ENCODE measurements at places on chromosomes 4 and X.

DNA sequence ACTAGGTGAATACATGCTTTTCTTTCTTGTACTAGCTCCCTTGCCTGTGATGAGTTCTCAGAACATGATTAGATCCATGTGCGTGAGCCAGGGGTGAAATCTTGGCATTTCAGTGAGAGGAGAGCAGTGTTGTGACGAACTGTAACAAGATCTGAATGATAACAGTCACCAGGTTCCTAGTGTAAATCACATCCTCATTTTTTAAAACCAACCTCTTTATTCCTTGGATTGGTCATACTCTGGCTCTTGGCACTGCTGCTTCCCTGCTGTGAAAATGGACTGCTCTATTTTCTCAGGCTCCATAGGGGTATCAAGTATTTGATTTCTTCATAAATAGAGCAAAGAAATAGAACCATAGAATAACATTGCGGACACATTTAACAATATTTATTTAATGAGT lies 206.3 kb downstream of the SLC4A4 start:
- no peak for DNase-seq

DNA sequence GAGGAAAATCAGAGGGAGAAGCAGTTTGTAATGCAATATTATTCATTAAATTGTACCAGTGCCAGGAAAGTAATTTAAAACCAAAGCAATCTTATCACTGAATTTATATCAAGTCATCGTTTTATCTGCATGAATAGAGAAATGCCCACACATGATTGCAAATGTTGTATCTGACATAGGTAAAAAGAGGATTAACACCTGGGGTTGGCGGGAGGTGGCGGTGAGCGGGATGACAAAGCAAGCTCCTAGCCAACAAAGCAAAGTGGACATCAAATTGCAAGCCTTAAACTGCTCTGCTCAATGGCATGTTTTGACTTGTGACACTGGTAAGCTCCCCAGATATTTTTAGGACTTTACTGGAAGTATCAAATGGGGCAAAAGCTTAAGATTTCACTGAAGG lies 16.4 kb downstream of the HPGD start:
- DNase-seq: no peak

DNA sequence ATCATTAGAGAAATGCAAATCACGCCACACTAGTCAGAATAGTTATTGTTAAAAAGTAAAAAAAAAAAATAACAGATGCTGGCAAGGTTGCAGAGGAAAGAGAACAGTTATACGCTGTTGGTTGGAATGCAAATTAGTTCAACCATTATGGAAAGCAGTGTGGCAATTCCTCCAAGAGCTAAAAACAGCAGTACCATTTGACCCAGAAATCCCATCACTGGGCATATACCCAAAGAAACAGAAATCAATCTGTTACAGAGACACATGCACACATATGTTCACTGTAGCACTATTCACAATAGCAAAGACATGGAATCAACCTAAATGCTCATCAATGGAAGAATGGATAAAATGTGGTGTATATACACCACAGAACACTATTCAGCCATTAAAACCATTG lies 388.7 kb upstream of the FMR1 start:
- no peak for DNase-seq

DNA sequence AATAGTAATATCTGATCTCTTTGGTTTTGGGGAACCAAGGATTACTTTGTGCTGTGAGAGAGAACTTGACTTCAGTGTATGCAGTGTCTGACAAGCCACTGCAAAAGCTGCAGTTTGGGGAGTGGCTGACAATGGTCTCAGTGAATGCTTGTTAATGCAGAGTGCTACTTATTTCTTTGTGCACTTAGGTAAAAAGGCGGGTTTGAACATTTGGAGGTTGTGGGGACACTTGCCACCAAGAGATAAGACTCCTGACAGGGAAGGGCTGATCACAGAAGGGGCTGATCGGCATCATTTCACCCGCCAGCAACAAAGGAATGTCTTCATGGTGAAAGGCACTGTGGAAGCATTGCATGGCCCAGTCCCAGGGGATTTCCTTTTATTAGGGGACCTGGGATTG lies 28.6 kb upstream of the USP46 start:
- DNase-seq: no peak

GRCh38 chr4:157929486-157929885 lies 243.3 kb downstream of the GASK1B start:
- DNase-seq: no peak

GRCh38 chr4:185395238-185395955 lies at the start of gene LRP2BP:
TSS of gene LRP2BP (minus strand) at chr4:185395924. CDS start at chr4:185378186, 17,738 bp downstream.
- no peak for DNase-seq

Data from posterior cingulate gyrus (tissue), 11 donors.